ENCODE measurements at places on chromosomes 12 and 14.

DNA sequence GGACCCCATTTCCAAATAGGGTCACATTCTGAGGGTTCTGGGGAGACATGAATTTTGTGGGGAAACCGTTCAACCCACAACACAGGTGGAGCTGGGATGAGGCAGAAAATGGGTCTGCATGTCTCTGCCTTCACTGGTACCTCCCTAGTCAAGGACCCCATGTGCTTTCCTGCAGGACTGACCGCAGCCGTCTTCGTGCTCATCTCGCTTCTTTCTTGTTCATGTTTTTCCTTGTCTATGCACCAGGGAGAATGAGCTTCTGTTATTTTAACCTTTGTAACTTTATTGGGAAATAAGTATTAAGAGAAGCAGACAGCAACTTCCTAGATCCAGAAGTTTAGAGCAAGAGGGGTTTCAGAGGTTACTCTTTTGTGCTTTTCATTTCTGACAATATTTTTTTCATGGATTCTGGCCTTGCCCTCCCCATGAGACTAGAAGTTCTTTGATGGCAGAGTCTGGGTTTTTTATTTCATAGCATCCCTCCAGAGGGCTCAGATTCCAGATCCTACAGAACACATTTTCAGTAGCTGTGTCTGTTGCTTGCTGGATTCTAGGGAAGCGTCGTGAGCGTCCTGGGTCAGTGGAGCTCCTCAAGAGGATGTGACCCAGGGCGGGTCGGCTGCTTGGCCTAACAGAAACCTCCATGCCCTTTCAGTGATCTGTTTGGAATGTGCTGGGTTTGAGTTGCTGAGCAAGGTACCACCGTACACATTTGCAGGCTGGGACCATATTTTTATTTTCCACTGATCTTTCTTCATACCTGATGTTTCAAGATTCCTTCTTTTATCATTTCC lies 104.2 kb downstream of the ADGRD1 start:
- DNase-seq, result no peak

DNA sequence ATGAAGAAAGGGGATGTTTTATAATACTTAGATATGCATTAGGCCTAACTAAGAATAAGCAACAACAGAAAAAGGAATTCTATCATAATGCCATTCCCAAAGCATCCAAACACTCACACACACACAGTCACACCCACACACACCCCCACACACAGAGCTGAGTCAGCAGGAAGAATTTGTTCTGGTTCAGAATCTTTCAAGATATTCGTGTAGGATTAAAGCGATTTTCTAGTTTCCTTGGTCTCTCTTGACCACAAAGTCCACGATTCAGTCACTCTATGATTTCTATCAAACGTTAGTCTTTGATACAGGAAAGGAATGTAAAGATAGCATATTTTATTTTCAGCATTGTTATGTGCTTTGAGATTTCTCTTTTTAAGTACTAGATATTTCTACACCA lies 382.6 kb upstream of the DCN start:
- DNase-seq, result no peak

DNA sequence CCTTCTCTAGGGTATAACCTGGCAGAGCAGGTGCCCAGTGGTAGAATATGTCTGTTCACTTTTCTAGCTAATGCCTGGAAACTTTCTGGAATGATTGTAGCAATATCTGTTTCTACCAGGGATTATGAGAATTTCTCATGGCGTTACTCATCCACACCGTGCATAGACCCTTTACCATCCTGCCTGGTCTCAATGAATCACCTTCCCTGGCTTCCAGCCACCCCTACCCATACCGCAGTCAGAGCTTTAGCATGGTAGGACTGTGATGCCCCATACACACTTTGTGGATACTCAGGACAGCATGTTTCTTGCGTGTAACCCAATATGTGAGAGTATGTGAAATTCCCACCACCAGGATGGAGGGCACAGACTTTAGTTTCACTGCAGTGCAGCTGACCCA lies 45.4 kb downstream of the TUNAR start:
- no peak for DNase-seq

DNA sequence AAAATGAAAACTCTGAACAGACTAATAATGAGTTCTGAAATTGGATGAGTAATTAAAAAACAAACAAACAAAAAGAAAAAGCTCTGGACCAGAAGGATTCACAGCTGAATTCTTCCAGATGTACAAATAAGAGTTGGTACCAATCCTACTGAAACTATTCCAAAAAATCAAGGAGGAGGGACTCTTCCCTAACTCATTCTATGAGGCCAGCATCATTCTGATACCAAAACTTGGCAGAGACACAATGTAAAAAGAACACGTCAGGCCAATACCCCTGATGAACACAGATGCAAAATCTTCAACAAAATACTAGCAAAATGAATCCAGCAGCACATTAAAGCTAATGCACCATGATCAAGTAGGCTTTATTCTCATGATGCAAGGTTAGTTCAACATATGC lies 183.9 kb upstream of the CNOT2 start:
- no peak for DNase-seq

GRCh38 chr12:77575376-77575919 lies 255.2 kb upstream of the NAV3 start:
- DNase-seq, result no peak

DNA sequence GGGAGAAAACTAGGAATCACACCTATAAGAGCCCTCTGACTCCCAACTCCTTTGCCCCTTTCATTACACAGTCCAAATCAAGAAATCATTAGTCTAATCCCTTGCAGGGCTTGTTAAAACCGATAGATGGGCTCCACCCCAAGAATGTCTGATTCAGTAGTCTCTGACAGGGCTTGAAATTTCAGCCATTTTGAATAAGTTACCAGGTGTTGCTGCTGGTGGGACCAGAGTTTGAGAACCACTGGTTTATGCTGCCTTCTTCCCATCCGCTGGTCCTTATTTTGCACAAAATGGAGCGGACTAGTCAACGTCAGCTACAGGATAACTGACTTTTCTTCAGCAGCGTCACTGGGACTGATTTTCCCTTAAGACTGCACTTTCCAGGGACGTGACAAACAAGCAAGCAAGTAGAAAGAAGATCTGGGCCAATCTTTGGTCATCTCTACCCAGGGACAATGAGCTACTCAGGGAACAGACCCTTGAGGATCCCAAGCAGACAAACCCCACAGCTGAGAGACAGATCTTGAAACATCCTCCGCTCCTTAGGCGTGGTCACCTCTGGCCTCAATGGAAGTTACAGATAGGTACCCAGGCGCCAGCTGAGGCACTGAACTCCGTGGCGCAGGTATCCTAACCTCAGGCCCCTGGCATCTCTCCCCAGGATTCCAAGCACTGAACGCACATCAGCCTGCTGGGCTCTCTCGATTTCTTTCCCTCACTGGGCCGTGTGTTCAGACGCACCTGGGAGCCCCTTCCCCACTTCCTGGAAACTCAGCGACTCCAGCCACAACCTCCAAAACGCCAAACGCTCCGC lies 900 bp downstream of the KCTD10 start:
- peak; percentile 11 for DNase-seq

GRCh38 chr12:127811988-127812387 lies 455.0 kb upstream of the TMEM132C start:
- DNase-seq, result no peak

GRCh38 chr14:91326514-91327249 lies 82.2 kb upstream of the GPR68 start:
- peak; percentile 61 for DNase-seq

DNA sequence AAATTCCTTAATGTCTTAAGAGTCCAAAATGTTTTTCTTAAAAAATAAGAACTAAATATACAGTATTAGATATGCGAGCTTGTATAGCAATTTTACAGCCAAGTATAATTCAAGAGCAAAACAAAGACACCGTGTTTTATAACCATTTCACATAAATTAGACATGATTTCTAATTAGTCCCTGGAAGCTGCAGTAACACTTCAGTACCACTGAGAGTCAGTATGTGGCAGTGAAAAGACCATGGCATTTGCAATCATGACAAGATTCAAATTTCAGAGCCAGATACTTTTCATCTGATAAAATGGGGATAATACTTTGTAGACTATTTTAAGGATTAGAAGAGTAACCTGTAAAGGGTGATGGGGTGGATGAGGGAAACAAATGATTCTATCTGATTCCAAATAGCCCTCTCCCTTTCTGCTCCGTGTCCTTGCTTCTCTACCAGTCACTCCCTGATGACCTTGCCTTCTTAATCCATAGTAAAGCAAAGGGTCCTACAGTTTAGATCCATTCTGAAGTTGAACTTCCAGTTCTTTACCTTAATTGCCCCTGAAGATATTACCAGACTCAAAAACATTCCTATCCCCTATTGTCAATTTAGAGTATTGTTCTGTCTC lies 145.4 kb upstream of the ABCD2 start:
- DNase-seq, result peak; percentile 65

DNA sequence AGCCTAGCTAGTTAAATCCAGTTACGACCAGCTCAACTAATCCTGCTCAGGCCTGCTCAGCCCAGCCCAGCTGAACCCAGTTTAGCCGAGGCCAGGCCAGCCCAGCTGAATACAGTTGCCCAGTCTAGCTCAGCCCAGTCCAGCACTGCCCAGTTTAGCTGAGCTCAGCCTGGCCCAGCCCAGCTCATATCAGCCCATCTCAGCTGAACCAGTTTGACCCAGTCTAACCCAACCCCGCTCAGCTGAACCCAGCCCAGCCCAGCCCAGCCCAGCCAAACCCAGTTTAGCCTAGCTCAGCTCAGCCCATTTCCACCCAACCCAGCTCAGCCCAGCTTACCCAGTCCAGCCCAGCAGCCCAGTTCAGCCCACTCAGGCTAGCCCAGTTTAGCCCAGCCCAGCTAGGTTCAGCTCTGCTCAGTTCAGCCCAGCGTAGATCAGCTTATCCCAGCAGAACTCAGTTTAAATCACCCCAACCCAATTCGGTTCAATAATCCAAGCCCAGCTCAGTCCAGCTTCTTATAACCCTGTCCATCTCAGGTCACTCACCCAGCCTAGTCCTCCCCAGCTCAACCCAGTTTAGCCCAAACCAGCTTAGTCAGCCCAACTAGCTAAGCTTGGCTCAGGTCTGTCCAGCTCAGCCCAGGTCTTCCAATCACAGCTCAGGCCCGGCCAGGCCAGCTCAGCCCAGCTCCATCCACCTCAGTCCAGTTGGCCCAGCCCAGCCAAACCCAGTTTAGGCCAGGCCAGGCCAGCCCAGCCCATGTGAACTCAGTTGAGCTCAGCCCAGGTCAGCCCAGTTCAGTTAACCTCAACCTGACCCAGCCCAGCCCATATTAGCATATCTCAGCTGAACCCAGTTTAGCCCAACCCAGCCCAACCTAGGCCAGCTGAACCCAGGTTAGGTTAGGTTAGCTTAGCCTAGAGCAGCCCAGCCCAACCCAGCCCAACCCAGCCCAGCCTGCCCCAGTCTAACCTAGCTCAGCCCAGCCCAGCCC lies 76.7 kb downstream of the TMEM121 start:
- no peak for DNase-seq

- no peak for DNase-seq
Observed at GRCh38 chr14:24913746-24914145, 136.2 kb downstream of the STXBP6 start.

DNA sequence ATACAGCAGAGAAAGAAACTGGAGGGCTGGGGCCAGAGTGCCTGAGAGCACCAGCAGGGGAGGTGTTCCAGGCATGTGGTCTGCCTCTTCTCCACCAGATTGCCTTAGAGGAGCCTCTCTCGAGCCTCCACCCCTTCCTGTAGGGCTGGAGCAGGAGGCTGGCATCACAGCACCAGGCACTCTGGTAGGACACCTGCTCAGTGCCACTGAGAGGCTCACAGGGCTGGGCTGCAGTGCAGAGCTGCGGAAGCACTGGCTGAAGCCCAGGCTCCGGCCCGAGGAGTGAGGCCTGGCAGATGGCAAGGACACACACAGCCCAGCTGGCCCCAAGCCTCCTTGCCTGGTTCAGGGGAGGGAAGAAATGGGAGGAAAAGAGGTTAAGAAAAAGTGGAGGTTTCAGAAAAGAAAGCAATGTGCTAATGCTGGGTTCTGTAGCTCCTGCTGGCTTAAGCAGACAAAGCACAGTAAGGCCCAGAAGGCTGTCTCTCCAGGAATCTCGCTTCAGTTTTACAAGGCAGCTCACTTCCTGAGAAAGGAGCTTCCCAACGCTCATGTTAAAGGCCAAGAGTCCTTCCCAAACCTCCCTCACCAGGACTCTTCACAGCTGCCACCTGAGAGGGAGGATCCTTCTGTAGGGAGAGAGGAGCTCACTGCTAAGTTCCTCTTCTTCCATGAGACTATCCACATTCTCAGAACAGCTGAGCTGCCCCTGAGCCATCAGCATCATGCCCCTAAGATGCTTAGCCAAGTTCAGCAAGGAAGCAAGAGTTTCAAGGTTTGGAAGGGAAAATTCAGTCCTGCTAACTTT lies 23.8 kb downstream of the SPTB start:
- no peak for DNase-seq

- no peak for DNase-seq
Observed at GRCh38 chr14:99101855-99102461, 170.0 kb downstream of the BCL11B start.

GRCh38 chr12:103929784-103930033 lies 501 bp upstream of the HSP90B1 start:
- no peak for DNase-seq

GRCh38 chr14:75041613-75042012 lies 9.7 kb downstream of the MLH3 start:
- DNase-seq, result peak; percentile 23

GRCh38 chr12:85662207-85662602 lies 174.0 kb downstream of the RASSF9 start:
- no peak for DNase-seq

GRCh38 chr14:77598366-77599070 lies 17.9 kb downstream of the SPTLC2 start:
- DNase-seq, result peak; percentile 32

DNA sequence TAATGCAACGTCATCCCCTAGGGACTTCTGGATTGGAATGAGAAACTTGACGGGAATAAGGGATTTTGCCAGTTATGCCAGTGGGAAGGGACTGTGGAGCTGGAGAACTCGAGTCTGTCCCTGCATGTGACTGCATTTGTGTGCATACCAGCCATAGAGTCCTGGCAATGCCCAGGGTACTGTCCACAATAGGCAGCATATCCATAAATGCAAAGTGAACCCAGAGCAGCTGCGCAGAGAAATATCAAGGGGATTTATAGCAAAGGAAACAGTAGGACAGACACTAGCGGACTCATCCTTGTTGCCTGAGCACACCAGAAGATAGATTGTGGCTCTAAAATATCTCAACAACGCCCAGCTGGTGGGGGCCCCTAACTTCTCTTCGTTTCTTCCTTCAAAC lies 247.1 kb upstream of the SRRM4 start:
- DNase-seq, result no peak

- no peak for DNase-seq
Observed at GRCh38 chr12:55712700-55713415, 3.0 kb upstream of the BLOC1S1 start.

- peak; percentile 20 for DNase-seq
Observed at GRCh38 chr12:4274396-4275015, 944 bp downstream of the CCND2 start.

- DNase-seq, result no peak
Observed at GRCh38 chr14:72433511-72433910, 460.4 kb downstream of the DPF3 start.

GRCh38 chr14:86672080-86672479 lies 1142.1 kb downstream of the FLRT2 start:
- no peak for DNase-seq

GRCh38 chr12:90023207-90023900 lies 314.7 kb upstream of the ATP2B1 start:
- peak; percentile 28 for DNase-seq

Measured in lung microvascular endothelial cell (primary cell).